ENCODE measurements at places on chromosomes 2 and 18.

DNA sequence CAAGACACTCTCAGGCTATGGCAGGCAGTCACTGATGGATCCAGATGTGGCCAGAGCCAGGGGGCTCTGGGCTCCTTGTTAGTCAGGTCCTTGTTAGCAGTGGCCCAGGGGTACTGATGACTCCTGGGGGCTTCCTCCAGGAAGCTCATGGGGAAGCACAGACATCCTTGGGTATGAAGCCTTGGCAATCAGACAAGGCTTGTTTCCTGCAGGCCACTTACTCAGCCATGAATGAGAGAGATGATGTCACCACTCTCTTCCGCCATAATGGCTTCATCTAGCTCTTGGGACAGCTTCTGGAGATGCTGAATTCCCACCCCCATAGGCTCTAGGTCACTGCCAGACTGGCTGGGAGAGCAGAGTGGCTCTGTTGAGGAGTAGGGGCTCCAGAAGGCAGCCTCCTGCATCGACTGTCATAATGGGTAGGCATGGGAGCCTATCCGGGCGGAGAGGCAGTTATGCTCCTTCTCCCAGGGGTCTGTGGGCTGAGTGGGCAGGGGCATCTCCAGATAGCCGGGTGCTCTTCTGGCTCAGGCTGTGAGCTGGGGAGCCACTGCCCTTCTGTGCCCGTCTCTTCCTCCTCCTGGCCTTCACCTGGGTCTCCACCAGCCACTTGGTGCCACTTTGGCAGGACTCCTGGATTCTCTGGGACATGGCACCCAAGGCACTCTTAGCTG, 40.2 kb upstream of the BMPR2 start:
- H3K27me3 ChIP-seq = no peaks in the 10 kb centered on the region
- H3K36me3 ChIP-seq = no peaks in the 10 kb centered on the region
- H3K4me3 ChIP-seq = no peak overlapping the region
- H3K27ac ChIP-seq = no peak overlapping the region
- no peaks in the 10 kb centered on the region for H3K4me1 ChIP-seq
- DNase-seq = no peak

DNA sequence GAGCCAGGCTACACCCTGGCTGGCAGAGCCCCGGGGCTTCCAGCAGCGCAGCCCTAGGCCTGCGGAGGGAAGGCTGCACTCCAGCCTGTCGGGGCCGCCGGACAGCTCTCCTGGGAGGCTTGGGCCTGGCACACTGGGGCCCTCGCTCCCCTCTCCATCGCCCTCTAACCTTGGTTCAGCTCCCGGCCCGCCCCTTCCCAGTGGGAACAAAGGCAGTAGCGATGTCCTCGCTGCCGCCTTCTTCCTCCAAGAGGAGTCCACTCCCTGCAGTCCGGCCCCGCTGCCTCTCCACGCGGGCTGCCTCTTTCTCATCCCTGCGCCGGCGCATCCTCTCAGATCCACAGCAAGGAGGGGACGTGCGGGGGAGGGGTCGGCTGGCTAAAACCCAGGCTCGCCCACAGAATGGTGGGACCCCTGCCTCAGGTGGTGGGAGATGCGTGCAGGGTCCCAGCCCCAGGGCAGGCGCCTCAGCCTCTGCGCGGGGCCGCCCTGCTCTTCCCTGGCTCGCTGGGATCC, 138.1 kb downstream of the TWIST2 start:
- H3K27ac ChIP-seq = no peak overlapping the region
- H3K4me3 ChIP-seq = no peak overlapping the region
- H3K36me3 ChIP-seq = no peaks in the 10 kb centered on the region
- DNase-seq = no peak
- H3K4me1 ChIP-seq = no peaks in the 10 kb centered on the region
- peaks cover 35% of the 10 kb centered on the region for H3K27me3 ChIP-seq

GRCh38 chr2:114727012-114727411, 284.6 kb downstream of the DPP10 start:
- no peak overlapping the region for H3K27ac ChIP-seq
- H3K27me3 ChIP-seq = no peaks in the 10 kb centered on the region
- no peaks in the 10 kb centered on the region for H3K4me1 ChIP-seq
- no peaks in the 10 kb centered on the region for H3K36me3 ChIP-seq
- no peak overlapping the region for H3K4me3 ChIP-seq
- no peak for DNase-seq

- H3K4me1 ChIP-seq = no peaks in the 10 kb centered on the region
- no peaks in the 10 kb centered on the region for H3K27me3 ChIP-seq
- DNase-seq = no peak
- no peak overlapping the region for H3K27ac ChIP-seq
Measured at GRCh38 chr18:35635170-35635569, 53.6 kb downstream of the GALNT1 start.

- DNase-seq = no peak
- H3K27me3 ChIP-seq = no peaks in the 10 kb centered on the region
- no peak overlapping the region for H3K27ac ChIP-seq
- no peaks in the 10 kb centered on the region for H3K4me1 ChIP-seq
- peaks cover 3% of the 10 kb centered on the region for H3K36me3 ChIP-seq
- H3K4me3 ChIP-seq = no peak overlapping the region
Measured at GRCh38 chr18:79259218-79259617, 136.5 kb upstream of the NFATC1 start.

GRCh38 chr2:106010818-106011355, 183.2 kb downstream of the UXS1 start:
- H3K4me3 ChIP-seq = no peak overlapping the region
- H3K36me3 ChIP-seq = no peaks in the 10 kb centered on the region
- H3K27ac ChIP-seq = no peak overlapping the region
- H3K4me1 ChIP-seq = no peaks in the 10 kb centered on the region
- H3K27me3 ChIP-seq = no peaks in the 10 kb centered on the region
- no peak for DNase-seq

GRCh38 chr2:146927080-146927711, 917.6 kb upstream of the ACVR2A start:
- H3K4me1 ChIP-seq = no peaks in the 10 kb centered on the region
- no peaks in the 10 kb centered on the region for H3K27me3 ChIP-seq

- H3K4me3 ChIP-seq = no peak overlapping the region
- no peaks in the 10 kb centered on the region for H3K27me3 ChIP-seq
- no peak for DNase-seq
- no peaks in the 10 kb centered on the region for H3K4me1 ChIP-seq
Measured at GRCh38 chr2:19329445-19329844, 29.0 kb downstream of the OSR1 start.

- no peak overlapping the region for H3K27ac ChIP-seq
- H3K4me3 ChIP-seq = no peak overlapping the region
Measured at GRCh38 chr2:23566241-23567142, 181.5 kb downstream of the KLHL29 start.

GRCh38 chr18:58208207-58208932, 164.3 kb downstream of the NEDD4L start:
- DNase-seq = no peak
- no peak overlapping the region for H3K27ac ChIP-seq
- H3K4me1 ChIP-seq = no peaks in the 10 kb centered on the region
- no peaks in the 10 kb centered on the region for H3K27me3 ChIP-seq
- H3K4me3 ChIP-seq = no peak overlapping the region

- H3K4me1 ChIP-seq = peaks cover 36% of the 10 kb centered on the region
- H3K27me3 ChIP-seq = no peaks in the 10 kb centered on the region
- H3K27ac ChIP-seq = peak overlapping the region; percentile 67
- peaks cover 24% of the 10 kb centered on the region for H3K36me3 ChIP-seq
- no peak for DNase-seq
Measured at GRCh38 chr18:58714821-58715220, 43.6 kb downstream of the MALT1 start.

- no peaks in the 10 kb centered on the region for H3K27me3 ChIP-seq
- H3K4me3 ChIP-seq = no peak overlapping the region
- no peak for DNase-seq
- no peaks in the 10 kb centered on the region for H3K4me1 ChIP-seq
- no peak overlapping the region for H3K27ac ChIP-seq
Measured at GRCh38 chr2:122535960-122536505, 780.6 kb downstream of the TSN start.

- no peak for DNase-seq
- H3K27me3 ChIP-seq = peaks cover 4% of the 10 kb centered on the region
- no peak overlapping the region for H3K27ac ChIP-seq
Measured at GRCh38 chr18:2104620-2105462, 466.5 kb downstream of the METTL4 start.

DNA sequence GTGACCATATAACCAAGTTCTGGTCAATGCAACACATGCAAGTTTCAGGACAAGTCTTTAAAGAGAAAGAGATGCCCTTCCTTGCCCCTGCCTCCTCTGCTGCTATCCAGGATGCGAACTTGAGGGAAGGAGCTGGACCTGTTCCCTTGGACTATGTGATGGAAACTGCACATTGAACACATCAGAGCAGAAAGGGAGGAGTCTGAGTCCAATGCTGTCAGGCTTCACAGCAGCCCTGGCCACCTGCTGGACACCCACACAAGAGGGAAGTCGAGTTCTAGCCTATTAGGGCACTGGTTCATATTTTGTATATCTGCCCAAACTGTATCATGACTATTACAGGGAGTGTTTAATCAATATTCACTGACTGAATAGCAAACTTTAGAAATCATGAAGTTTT, 38.3 kb upstream of the TEX51 start:
- no peaks in the 10 kb centered on the region for H3K36me3 ChIP-seq
- DNase-seq = no peak
- peaks cover 25% of the 10 kb centered on the region for H3K27me3 ChIP-seq
- H3K4me3 ChIP-seq = no peak overlapping the region
- H3K27ac ChIP-seq = no peak overlapping the region

Data from T-cell (primary cell).